ENCODE measurements at places on chromosomes 5 and 9.

DNA sequence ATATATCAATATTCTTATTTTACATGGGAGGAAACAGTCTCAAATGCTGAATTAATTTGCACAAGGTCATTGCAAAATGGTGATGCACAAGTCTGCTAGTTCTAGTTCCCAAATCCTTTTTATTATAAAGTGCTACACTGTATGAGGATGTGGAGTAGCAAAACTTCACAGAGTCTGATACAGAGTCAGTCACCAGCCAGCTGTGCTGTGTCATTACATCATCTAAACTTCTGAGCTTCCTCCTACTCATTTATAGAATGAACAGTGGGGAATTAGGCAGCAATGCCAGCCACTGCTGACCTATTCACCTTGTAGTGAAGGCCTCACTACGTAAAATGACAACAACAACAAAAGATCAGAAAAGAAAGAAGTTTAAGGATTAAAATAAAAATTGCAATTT is 357.8 kb downstream of the TMEM167A start:
- DNase-seq: no peak

- no peak for DNase-seq
These were observed 35.9 kb downstream of the ITK start for GRCh38 chr5:157216391-157217142.

- no peak for DNase-seq
These were observed 52.9 kb upstream of the ZNF366 start for GRCh38 chr5:72559866-72560766.

- peak; percentile 43 for DNase-seq
These were observed 64.0 kb downstream of the CRB2 start for GRCh38 chr9:123419721-123420591.

DNA sequence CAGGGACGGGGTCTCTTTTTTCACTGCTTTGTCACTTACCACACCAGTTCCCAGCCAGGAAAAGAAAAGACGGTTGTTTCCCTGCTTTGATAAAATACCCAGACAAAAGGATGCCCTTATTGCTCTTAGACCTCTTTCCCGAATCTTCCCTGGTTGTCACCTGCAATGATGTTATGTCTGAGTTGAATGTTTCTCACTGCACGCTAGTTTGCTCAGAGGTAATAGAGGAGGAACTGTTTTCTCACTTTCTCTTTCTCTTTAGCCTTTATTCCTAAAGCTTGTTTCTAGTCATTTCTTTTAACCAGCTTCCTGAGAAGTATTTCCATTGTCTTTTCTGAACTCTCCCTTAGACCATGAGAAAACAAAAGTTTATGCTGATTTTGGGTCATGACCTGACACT is 32.9 kb downstream of the ACER2 start:
- no peak for DNase-seq

- no peak for DNase-seq
These were observed 97.3 kb upstream of the DAB2 start for GRCh38 chr5:39521940-39522590.

DNA sequence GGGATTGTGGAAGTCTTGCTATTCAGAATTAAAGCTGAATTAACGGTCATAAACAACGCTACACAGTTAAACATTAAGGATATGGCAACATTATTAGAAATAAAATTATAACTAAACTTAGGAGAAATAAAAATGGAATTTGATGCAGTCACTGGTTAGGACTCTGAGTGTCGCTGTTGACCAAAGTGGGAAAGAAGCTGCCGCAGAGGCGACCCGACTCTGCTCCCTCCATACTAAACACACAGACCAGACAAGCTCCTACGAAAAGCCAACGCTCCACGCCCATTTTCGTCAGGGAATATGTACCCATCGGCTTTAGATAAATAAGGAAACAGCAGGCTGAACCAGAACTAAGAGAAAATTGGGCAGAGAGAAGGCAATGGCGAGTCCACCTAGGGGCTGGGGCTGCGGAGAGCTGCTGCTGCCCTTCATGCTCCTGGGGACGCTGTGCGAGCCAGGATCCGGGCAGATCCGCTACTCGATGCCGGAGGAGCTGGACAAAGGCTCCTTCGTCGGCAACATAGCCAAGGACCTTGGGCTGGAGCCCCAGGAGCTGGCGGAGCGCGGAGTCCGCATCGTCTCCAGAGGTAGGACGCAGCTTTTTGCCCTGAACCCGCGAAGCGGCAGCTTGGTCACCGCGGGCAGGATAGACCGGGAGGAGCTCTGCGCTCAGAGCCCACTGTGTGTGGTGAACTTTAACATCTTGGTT is at the start of gene PCDHGA5:
Gene PCDHGA5, plus strand, starts transcription at position 211 of the 709 bp plus-strand sequence. Its CDS starts 169 bp downstream, at position 380.
- no peak for DNase-seq

GRCh38 chr5:31413030-31413812 is 118.7 kb downstream of the DROSHA start:
- no peak for DNase-seq

DNA sequence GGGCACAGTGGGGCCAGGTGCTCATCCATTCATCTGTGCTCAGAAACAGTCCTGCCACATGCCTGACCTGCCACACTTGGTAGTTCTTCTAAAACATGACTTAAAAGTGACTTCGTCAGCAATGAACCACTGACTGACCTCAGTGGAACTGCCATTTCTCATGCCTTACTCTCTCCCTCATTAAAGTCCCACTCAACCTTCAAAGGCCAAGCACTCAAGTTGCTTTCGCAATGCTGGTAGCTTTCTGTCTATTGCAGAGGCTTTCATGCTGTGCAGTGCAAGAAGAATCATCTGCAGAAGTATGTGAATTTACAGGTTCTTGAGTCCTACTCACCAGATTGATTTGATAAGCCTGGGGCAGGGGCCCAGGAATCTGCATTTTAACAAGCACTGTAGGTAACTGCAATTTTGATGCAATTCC is 23.9 kb downstream of the B4GALT1 start:
- no peak for DNase-seq

GRCh38 chr5:36346896-36347690 is 45.4 kb upstream of the RANBP3L start:
- DNase-seq: no peak

DNA sequence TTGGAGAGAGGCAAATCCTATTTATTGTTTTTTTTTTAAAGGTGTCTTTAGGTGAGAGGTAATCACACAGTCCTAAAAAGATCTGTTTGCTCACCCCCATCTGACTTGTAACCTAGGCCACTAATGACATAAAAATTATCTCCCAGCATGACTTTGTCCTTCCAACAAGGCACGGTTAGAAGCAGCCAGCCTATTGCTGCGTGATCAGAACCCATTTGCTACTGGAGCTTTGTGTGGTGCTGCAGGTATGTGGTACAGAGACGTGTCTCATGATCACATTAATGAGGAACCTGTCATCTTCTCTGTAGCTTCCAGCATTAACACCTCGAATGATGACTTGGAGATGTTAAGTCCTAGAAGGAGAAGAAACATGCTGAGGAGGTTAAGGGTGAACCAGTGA is 555.8 kb upstream of the TLE4 start:
- DNase-seq: no peak

- DNase-seq: no peak
These were observed 459.7 kb downstream of the EBF1 start for GRCh38 chr5:158639881-158640592.

- no peak for DNase-seq
These were observed 5.6 kb downstream of the FAXDC2 start for GRCh38 chr5:154844809-154845208.
